ENCODE measurements at places on chromosomes 7 and 10. TPM values are rescaled to one million over a fixed set of nuclear protein-coding genes. Genes with fewer than 3 reads are reported as not detected.

- no peaks in the 10 kb centered on the region for H3K27me3 ChIP-seq
- H3K27ac ChIP-seq = peak overlapping the region; percentile 17
- no peak overlapping the region for H3K4me3 ChIP-seq
- peaks cover 13% of the 10 kb centered on the region for H3K4me1 ChIP-seq
- DNase-seq = no peak
- H3K36me3 ChIP-seq = peaks cover 9% of the 10 kb centered on the region
Observed at GRCh38 chr7:33706771-33707200, 198.6 kb upstream of the BMPER start.

GRCh38 chr10:73859784-73860491 lies 14.4 kb downstream of the CAMK2G start:
- H3K27ac ChIP-seq = peak overlapping the region; percentile 12
- H3K4me1 ChIP-seq = no peaks in the 10 kb centered on the region
- no peaks in the 10 kb centered on the region for H3K27me3 ChIP-seq
- no peak overlapping the region for H3K4me3 ChIP-seq

The DBF4 gene
- total RNA-seq = 94.4 TPM

The ACBD7 gene
- 12.0 TPM for total RNA-seq

The SPDYE16 gene
- total RNA-seq = 0.35 TPM

Data from neural crest cell (in vitro differentiated cells).